ENCODE measurements at places on chromosomes 2 and 18.

- no peak for DNase-seq
Observed at GRCh38 chr2:239285071-239285931, 115.5 kb downstream of the HDAC4 start.

GRCh38 chr2:240567872-240568677 is at the start of gene RNPEPL1:
RNPEPL1 (plus strand) TSS chr2:240568484; CDS start chr2:240568587, 103 bp downstream.
- DNase-seq, result no peak

- no peak for DNase-seq
Observed at GRCh38 chr2:231687133-231687852, 21.0 kb upstream of the PTMA start.

GRCh38 chr2:174779361-174779928 is 15.2 kb upstream of the CHRNA1 start:
- no peak for DNase-seq

DNA sequence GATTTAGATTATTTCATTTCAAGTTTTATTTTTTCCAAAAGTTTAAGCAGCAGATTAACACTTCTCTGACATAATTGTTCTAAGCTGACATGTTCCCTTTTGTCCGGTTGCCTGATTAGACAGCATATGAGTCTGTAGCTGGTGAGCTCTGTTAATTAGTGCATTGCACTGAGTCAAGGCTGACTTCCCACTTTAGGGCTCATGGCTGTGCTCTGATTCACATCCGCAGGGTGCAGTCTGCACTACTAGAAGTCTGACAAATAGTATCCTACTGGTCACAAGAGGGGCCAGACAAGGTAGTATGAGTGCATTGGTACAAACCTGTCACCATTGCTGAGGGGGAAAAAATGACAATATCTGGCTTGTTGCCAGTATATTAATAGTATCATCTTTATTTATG is 443.9 kb upstream of the ZNF804A start:
- DNase-seq, result no peak

GRCh38 chr2:203681978-203682377 is 24.5 kb upstream of the CD28 start:
- DNase-seq, result no peak

GRCh38 chr2:204695506-204695905 is 150.2 kb downstream of the PARD3B start:
- DNase-seq, result no peak

GRCh38 chr18:26617151-26617554 is 68.8 kb upstream of the KCTD1 start:
- DNase-seq, result no peak

DNA sequence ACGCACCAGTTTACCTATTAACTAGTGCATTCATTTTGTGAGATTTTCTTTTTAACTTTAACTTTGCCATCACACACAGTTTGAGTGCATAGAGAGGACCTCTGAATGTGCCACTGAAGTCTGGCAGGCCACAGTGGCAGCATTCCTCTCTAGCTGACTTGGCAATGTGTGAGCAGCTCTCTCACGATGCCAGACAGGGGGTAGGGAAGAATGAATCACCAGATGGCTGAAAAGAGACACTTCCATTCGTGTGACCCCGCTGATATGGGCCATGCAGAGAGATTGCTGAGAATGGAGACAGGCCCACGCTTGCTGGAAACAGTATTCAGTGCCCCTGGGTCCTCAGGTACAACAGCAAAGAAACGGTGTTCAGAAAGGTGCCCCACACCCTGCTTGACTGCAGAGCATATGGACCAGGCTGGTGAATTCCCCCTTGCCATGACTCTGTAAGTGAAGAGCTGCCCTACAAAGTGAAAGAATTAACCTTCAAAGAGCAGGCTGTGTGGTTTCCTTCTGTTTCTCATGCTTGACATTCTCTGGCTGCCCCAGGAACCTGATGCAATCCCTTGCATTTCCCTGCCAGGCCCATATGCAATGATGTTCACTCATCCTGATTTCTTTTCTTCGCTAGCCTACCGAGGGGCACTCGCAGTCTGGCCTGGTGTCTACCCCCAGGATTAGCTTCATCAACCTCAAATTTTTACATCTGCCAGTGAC is 236.1 kb downstream of the CDH20 start:
- no peak for DNase-seq

DNA sequence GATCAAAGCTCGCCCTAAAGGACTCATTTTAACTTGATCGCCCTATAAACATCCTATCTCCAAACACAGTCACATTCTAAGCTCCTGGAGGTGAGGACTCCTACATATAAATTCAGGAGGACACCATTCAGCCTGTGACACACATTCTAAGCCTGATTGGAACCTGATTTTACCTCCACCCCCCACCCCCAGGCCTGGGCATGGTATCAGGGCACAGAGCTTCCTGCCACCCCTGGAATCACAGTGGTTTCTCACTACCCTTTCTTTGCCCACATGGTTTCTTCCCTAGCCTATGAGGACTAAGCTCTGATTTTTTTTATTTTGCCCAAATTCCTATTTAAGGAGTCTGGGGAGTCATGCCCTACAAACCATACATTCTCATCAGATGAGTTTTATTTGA is 428.1 kb upstream of the ID2 start:
- DNase-seq, result no peak

GRCh38 chr18:44624052-44624451 is 56.6 kb upstream of the SETBP1 start:
- DNase-seq, result no peak
